ENCODE measurements at places on chromosomes 2 and 18. TPM values are rescaled to one million over a fixed set of nuclear protein-coding genes. Genes with fewer than 3 reads are reported as not detected.

LRRFIP1 gene
- total RNA-seq: 209 TPM

RAX gene
- not detected for total RNA-seq

C2orf78 gene
- not detected for total RNA-seq

ARHGAP28 gene
- total RNA-seq: 14.1 TPM

PDCD1 gene
- not detected for total RNA-seq
